Motor neuron (in vitro differentiated cells): ENCODE measurements at places on chromosomes 7 and 10. TPM values are rescaled to one million over a fixed set of nuclear protein-coding genes. Genes with fewer than 3 reads are reported as not detected.

- peak; percentile 63 for ATAC-seq
These were observed 9.2 kb downstream of the SP8 start for GRCh38 chr7:20777377-20778062.

DNA sequence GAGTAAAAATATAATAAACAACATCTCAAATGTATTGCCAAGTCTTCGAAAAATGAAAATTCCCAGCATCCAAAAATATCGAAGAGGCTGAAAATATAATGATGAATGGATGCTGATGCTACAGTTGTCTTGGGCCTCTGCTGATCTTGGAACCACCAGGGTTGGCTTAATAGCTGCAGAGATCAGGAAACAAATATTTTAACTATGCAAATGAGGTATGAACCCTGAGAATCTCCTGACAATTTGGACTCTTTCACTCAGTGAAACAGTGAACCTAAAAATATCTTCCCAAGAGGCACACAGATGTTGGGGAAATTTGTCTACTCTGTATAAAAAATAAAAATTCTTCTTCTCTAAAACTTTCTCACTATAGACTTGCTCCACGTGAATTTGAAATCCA, 97.7 kb upstream of the EGFR start:
- ATAC-seq = no peak

DNA sequence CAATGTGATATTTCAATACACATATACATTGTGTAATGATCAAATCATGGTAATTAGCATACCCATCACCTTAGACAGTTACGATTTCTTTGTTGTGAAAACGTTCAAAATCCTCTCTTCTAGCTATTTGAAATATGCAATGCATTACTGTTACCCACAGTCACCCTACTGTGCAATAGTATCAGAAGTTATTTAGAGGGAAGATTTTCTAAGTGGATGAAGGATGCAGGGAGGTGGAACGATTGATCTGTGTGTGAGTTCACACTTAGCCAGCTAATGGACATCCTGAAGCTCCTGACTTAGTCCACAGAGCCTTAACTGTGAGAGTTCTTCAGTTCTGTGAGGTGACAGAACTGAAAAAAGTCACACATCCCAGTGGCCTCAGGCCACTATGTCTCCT, 97.2 kb upstream of the LAMB4 start:
- ATAC-seq = no peak

The RSPH10B gene
- total RNA-seq = 0.49 and 1.3 TPM in 2 replicates

The STEAP1 gene
- 0.42 TPM in 1 of 2 replicates, not detected in the other for total RNA-seq

The MAPK8 gene
- 102 and 113 TPM in 2 replicates for total RNA-seq

GRCh38 chr10:77949167-77949566, 22.6 kb upstream of the DLG5 start:
- ATAC-seq = no peak

The UNC5B gene
- total RNA-seq = 16.5 and 17.8 TPM in 2 replicates

- no peak for ATAC-seq
These were observed 167.6 kb downstream of the AUTS2 start for GRCh38 chr7:69765879-69766278.

The UPK3B gene
- total RNA-seq = 0.27 and 0.38 TPM in 2 replicates

DNA sequence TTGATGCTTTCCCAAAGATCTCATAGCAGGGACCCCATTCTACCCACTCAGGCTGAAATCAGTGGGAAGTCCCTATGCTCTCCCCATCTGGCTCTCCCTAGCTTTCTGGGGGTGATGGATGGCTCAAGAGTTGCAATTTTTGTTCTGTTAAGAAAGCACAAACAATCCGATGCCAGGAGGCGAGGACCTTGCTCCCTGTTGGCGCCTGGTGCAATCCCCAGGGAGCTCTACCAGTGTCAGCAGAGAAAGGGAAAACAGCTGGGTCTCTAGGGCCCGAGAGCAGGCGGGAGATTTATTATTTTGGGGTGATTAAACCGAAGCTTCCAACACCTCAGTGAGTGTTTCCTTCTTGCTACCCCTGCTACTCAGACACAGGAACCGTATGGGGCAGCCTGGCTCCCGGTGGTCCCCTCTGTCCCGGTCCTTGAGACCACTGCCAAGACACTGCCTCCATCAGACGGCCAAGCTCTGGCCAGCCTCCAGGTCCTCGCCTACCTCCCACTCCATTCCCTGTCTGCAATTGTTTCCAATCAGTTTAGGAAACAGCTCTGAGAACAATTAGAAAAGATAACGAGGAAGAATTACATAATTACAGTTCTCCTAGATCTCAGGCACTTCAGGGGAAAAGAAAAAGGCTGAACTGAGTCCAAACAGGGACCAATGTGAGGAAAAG, 147.9 kb downstream of the PLXNA4 start:
- peak; percentile 23 for ATAC-seq

The OR6B1 gene
- total RNA-seq = 0.09 and 0.36 TPM in 2 replicates

GRCh38 chr7:29642494-29643155, 79.0 kb downstream of the PRR15 start:
- ATAC-seq = no peak

DNA sequence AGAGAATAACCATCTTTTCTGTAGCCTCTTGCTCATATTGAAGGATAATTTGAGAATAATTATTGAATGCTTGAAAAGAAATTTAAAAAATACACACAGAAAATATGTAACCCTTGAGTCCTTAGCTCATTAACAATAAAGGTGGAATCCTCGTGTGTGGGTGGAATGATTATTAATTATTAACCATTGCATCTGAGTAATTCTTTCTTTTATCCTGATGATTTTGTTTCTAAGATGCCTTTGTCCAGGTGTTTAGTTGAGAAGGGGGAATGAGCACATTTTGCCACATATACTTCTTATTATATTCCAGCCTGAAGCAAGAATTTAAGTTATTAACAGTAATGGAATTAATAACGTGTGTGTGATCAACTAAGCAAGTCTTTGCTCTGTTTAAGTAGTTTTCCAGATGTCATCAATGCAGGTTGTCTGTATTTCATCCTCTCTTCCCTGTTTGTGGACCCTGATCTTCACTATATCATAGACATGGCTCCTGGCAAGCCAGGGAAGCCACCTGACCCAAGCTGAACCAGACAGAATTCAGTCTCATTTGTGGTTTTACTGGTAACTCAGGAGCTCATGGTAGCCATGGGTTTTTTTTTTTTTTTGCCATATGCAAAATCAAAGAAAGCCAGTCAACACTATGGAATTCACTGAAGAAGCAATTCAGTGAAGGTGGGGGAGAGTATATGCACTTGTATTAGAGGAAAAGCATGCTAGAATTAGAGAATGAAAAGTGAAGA, 144.3 kb downstream of the KIF20B start:
- no peak for ATAC-seq

GRCh38 chr7:55085511-55086412, 66.9 kb downstream of the EGFR start:
- ATAC-seq = peak; percentile 12

The OLAH gene
- not detected in 2 replicates for total RNA-seq

DNA sequence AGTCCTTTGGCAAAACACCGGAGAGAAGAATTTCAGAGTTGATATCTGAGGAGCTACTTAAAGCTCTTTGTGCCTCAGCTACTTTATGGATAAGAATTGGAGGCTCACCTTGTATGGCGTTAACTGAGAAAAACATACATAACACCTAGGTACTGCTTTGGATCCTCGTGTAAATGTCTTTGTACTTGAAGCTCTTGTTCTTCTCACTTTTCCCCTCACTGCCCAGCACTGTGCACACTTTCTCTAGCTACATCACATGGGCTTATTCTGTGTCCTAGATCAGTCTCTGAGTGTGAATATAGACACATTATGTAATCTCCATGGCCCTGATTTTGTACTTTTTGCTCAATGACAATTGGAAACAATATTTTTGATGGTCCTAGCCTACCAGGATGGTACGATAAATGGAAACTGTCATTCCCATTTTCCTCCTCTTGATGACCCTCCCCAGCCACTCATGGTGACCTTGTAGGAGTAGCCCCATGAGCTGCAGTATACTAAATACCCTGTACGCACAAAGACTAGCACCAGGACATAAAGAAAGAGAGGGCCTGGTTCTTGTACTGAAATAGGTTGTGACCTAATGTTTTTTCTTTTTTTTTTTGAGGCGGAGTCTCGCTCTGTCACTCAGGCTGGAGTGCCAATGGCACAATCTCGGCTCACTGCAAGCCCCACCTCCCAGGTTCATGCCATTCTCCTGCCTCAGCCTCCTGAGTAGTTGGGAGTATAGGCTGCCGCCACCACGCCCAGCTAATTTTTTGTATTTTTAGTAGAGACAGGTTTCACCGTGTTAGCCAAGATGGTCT, 22.1 kb downstream of the STAMBPL1 start:
- ATAC-seq = no peak

GRCh38 chr10:12846718-12847117, 154.8 kb downstream of the CCDC3 start:
- no peak for ATAC-seq
